Sciatic nerve (tissue), 2 donors: ENCODE measurements at places on chromosomes 11 and 22. TPM values are rescaled to one million over a fixed set of nuclear protein-coding genes. Genes with fewer than 3 reads are reported as not detected.

CRYBA4 gene
- total RNA-seq, result not detected

PTGDR2 gene
- 1.1 TPM for total RNA-seq

SAA2 gene
- total RNA-seq, result 2.6 TPM

APOBEC3C gene
- total RNA-seq, result 25.1 TPM

A4GALT gene
- 106 TPM for total RNA-seq

GTSE1 gene
- total RNA-seq, result 0.49 TPM

ZFPL1 gene
- 32.9 TPM for total RNA-seq

TTC36 gene
- 0.71 TPM for total RNA-seq

DMC1 gene
- 4.7 TPM for total RNA-seq

FOLH1 gene
- 32.5 TPM for total RNA-seq

F2 gene
- total RNA-seq, result not detected

OR5P2 gene
- total RNA-seq, result not detected

OR56A5 gene
- not detected for total RNA-seq

LIF gene
- 3.2 TPM for total RNA-seq

BAIAP2L2 gene
- total RNA-seq, result 1.6 TPM

VPREB1 gene
- not detected for total RNA-seq

OR8G1 gene
- total RNA-seq, result not detected

GGTLC2 gene
- not detected for total RNA-seq

B4GALNT4 gene
- total RNA-seq, result 32.2 TPM

RAG2 gene
- not detected for total RNA-seq

RFPL1 gene
- total RNA-seq, result not detected

CSF2RB gene
- total RNA-seq, result 10.1 TPM

EIF3D gene
- total RNA-seq, result 132 TPM

RNF121 gene
- 32.5 TPM for total RNA-seq

IGF2 gene
- 473 TPM for total RNA-seq

RCOR2 gene
- 0.40 TPM for total RNA-seq

SYT8 gene
- total RNA-seq, result 1.1 TPM

SCN2B gene
- 2.7 TPM for total RNA-seq

OR51E2 gene
- total RNA-seq, result 0.45 TPM

GAB4 gene
- 0.85 TPM for total RNA-seq

OR10D3 gene
- not detected for total RNA-seq

TCN1 gene
- 1.3 TPM for total RNA-seq

TESMIN gene
- total RNA-seq, result 1.5 TPM

PARVG gene
- 16.7 TPM for total RNA-seq

APOA4 gene
- total RNA-seq, result not detected

LMO1 gene
- total RNA-seq, result 0.62 TPM

SMTNL1 gene
- total RNA-seq, result not detected

CASP4 gene
- total RNA-seq, result 68.1 TPM

C11orf52 gene
- total RNA-seq, result not detected

THRSP gene
- 39.4 TPM for total RNA-seq

MYO7A gene
- total RNA-seq, result 16.7 TPM

DYNC2H1 gene
- total RNA-seq, result 35.4 TPM

PKDREJ gene
- total RNA-seq, result 0.18 TPM

KRTAP5-9 gene
- total RNA-seq, result 0.40 TPM

DUSP8 gene
- 8.9 TPM for total RNA-seq

GPR83 gene
- 0.62 TPM for total RNA-seq

KCNQ1 gene
- total RNA-seq, result 6.2 TPM

CHRM1 gene
- not detected for total RNA-seq

CCDC87 gene
- total RNA-seq, result 0.22 TPM

OR5B21 gene
- total RNA-seq, result not detected

ANO1 gene
- total RNA-seq, result 3.4 TPM

NOX4 gene
- 16.0 TPM for total RNA-seq

SYT12 gene
- 0.71 TPM for total RNA-seq

FXYD2 gene
- 6.6 TPM for total RNA-seq

CD6 gene
- total RNA-seq, result 2.5 TPM

DDX6 gene
- 159 TPM for total RNA-seq

SEPTIN3 gene
- total RNA-seq, result 35.5 TPM

SLC35E4 gene
- total RNA-seq, result 3.4 TPM

MS4A2 gene
- total RNA-seq, result 3.1 TPM
